ENCODE measurements at places on chromosomes 4 and X.
A peak's percentile ranks its signal among the peaks of the same experiment; 100 is the strongest.

GRCh38 chr4:108445716-108446115, 174.7 kb upstream of the RPL34 start:
- no peak for DNase-seq

- no peak for DNase-seq
These were observed 104.7 kb upstream of the TTC29 start for GRCh38 chr4:147050356-147050765.

GRCh38 chrX:11728556-11728955, 29.5 kb upstream of the MSL3 start:
- no peak for DNase-seq

DNA sequence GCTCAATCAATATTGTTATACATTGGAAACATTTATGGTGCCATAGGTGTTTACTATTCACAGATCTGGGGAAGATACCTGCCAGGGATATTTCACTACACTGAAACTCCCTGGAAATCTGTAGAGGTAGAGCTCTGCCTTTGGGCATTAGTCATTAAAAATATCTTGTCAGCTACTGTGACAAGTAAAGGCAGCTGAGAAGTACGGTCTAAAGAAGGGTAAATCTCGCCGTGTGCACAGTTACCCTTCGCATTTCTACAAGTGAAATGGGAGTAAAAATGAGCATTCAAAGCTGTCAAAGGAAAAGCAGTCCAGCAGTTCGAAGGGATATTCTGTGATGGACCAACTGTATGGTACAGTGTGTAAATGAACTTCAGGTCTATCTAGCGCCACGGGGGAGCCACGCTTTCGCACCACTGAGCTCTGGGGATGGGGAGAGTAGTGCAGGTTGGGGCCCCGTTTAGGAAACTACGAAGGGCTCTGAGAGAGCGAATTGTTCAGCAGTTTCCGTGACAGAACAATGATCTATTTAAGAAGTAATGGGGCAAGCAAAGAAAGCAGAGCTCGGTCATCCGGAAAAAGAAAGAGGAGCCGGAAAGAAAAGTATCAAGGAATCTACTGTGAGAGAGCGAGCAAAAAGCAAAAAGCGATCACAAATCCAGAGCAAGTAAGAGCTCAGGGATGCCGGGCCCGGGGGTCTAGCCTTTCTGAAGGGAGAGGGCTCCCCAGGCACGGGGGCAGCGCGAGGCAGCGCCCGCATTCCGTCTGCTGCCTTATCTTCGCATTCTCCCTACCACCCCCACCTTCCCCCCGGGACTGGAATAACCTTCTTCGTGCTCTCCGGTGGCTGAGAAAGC, 646 bp downstream of the TIGD4 start:
- peak; percentile 9 for DNase-seq

GRCh38 chr4:2482693-2483092, 13.8 kb downstream of the RNF4 start:
- DNase-seq = no peak

DNA sequence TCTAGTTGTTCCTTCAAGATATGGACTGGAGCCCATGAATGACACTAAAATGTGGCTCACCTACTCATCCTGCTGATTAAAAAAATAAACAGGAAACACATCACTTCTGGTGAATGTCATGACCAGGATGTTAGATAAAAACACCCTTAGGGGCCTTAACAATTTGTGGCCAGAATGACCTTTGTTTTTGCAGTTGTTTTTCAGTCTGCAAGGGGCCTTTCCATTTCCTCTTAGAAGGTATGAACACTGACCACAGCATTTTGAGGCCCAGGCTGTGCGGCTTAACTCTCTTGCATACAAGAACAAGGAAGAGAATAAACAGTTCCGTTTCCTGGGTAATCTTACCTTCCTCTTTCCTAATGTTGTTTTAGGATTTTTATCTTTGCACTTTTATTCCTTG, 113.2 kb downstream of the IL1RAPL2 start:
- DNase-seq = no peak

DNA sequence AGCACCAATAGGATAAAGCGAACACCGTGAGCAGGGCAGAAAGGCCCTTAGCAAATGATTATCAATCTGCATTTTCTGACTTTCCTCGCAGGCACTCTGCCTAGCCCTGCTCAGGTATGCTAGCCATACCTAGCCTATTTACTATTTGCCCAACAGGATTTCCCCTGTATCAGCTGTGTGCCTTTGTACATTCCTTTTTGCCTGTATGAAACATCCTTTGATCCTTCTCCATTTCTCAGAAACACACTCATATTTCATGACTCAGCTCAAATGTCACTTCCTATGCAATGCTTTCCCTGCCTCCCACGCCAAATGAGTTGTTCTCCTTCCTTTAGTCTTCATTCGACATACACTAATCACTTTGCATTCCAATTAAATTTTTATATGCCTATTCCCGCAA, 37.2 kb downstream of the PCDH7 start:
- DNase-seq = no peak

GRCh38 chr4:31647786-31648185, 927.6 kb downstream of the PCDH7 start:
- DNase-seq = no peak

- DNase-seq = no peak
These were observed 114.5 kb downstream of the LARP7 start for GRCh38 chr4:112751447-112751846.

DNA sequence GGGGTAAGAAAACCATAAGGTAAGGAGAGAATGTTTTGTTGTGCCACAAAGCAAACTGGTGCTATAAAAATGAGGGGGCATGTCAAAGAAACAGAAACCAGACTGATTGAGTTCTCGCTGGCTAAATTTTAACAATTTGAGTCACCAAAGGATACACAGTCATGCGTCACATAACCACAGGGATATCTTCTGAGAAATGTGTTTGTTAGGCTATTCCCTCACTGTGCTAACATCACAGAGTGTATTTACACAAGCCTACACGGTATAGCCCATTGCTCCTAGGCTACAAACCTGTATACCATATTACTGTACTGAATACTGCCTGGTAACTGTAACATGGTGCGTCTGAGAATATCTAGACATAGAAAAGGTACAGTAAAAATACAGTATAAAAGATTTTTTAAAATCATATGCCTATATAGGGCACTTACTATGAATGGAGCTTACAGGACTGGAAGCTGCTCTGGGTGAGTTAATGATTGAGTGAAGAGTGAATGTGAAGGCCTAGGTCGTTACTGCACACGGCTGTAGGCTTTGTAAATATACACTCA, 50.1 kb downstream of the FBXW7 start:
- DNase-seq = no peak

- no peak for DNase-seq
These were observed 12.3 kb downstream of the TBCK start for GRCh38 chr4:106303548-106304281.

DNA sequence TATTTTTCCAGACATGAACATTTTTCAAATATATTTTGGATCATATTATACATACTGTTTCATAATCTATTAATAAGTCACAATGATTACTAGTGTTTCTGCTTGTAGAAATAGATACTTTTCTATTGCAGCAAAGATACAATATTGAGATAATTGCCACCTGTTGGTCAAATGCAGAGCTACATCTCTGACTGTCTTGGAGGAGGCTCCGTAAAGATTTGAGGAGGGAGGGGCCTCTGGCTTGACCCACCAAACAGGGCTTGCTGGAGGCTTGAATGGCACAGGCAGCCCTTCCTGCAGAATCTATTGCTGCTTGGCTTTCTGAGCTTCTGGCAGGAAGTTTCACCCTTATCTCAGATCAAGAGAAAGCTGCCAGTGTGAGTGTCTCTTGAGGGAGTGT, 99.3 kb upstream of the ARMCX2 start:
- DNase-seq = peak; percentile 2

DNA sequence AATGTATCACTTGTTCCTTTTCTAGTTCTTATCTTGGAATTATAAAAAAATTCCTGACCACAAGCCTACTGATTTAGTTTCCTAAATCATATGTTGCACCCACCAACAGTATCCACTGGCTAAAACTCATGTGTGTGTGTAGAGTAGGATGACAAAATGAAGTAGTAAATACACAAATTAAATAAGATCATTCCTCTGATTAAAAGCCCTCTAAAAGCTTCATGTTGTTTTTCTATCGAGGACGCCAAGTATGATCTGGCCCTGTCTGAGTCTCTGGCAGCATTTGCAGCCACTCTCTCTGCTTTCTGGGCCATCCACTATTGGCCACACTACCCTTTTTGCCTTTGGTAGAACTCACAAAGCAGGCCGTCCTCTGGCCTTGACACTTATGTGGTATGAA, 183.4 kb downstream of the PACRGL start:
- DNase-seq = no peak

- peak; percentile 47 for DNase-seq
These were observed 12.9 kb downstream of the PPP2R3B start for GRCh38 chrX:373641-374471.

DNA sequence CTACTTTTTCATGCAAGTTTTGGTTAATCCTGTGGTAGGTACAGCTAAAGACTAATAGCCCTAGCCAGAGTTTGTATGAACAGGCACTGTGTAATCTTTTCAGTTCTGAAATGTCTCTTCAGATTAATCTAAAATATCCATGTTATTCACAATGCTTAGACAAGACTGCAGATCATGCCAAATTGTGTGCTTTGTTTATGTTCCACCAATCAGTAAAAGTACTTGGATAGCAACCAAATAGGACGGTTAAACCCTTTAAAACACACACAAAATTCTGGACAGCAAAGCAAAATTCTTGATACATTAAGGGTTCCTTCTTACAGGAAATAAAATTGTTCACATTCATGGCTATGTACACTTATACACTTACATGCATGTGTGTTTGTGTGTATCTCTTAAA, 139.1 kb downstream of the KLHL13 start:
- DNase-seq = no peak

- DNase-seq = no peak
These were observed 309.9 kb downstream of the ARAP2 start for GRCh38 chr4:35934320-35934981.

GRCh38 chr4:73874386-73874785, 5.2 kb downstream of the CXCL1 start:
- DNase-seq = no peak

DNA sequence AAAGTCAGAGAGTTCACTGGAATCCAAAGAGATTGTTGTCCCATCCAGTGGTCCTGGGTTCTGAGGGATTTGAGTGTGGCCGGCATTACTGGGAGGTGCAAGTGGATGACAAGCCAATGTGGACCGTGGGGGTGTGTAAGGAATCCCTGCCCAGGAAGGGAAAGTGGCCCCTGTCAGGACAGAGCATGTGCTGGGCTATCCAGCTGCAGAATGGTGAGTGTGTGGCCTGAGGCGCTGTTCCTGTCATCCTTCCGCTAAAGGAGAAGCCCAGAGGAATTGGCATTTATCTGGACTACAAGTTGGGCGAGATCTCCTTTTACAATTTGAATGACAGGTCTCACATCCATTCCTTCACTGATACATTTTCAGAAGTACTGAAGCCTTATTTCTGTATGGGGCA, 20.4 kb upstream of the TRIM60 start:
- DNase-seq = no peak

DNA sequence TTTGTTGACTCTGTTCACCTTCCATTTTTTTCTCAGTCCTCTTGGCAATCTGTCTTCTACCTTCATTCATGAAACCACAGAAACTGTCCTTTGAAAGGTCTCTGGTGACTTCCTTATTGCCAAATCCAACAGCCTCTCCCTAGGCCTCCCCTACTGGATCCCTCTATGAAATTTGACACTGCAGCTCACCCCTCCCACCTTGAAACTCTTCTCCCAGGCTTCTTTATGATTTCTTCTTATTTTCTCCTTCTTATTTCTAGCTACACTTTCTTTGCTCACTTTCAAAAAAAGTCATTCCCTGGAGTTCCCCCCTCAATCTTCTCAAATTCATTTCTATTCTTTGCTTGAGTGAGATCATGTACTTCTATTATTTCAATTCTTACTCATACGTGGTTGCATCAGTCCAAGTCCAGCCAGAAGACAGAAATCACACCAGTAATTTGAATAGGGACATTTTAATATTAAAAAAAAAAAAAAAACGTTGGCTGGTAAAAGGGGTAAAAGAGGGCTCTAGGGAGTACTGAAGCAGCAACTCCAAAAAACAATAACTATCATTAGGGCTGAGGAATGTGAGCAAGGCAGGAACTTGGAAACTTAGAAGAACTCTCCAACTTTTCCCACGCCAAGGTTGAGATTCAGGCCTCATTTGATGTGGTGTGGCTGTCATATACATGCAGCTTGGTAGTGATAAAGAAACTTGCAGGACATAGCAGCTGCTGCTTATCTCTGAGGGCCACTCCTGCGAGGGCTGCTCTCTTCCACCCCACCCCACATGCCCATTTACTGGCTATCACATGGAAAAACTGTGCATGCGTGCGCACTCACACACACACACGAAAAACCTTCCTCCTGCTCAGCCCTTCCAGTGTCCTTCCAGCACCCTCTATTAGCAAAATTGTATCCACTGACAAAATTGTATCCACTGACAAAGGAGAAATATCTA, 169.8 kb upstream of the GALNT7 start:
- DNase-seq = no peak

DNA sequence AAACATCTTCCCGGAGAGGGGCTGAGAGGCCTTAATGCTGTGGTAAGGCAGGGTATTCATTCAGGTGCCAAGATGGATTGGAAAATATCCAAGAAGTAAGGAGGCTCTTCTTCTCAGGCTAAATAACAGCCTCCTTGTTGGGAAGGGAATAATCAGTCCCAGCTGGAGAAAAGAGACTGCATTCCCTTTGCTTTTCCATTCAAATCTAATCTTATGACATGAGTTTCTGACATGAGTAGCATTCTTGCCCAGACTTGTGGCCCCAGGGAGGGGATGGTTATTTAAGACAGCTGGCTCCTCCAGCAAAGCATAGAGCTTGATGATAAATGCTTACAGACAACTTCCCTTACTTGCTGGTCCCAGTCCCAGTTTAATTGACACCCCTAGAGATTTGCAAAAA, 98.3 kb downstream of the DCLK2 start:
- DNase-seq = no peak

- DNase-seq = no peak
These were observed 12.1 kb downstream of the PPP2R3B start for GRCh38 chrX:374596-374995.

- no peak for DNase-seq
These were observed 487.6 kb upstream of the BOD1L1 start for GRCh38 chr4:14115106-14115505.
